Dermis microvascular lymphatic vessel endothelial cell (primary cell): ENCODE measurements at places on chromosomes 12 and 14. TPM values are rescaled to one million over a fixed set of nuclear protein-coding genes. Genes with fewer than 3 reads are reported as not detected.
A peak's percentile ranks its signal among the peaks of the same experiment; 100 is the strongest.

Gene SSPN
- 0.39 and 0.76 TPM in 2 replicates for total RNA-seq

Gene AQP2
- total RNA-seq, result not detected in 2 replicates

Gene TMEM63C
- total RNA-seq, result 0.13 and 0.77 TPM in 2 replicates

DNA sequence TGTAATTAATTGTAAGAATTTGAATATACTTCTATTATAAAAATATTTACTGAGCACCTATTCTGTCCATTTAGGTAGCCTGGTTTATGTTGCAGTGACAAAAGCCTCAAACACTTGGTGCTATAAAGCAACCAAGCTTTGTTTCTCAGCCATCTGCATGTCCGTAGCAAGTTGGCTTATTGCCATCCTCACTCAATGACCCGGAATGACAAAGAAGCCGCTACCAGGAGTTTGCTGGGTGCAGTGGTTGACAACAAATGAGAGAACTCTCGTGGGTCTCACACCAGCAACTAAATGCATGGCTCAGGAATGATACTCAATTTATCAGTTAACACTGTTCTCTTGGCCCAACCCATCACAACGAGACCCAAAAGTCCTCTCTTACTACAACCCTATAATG is 553.1 kb downstream of the DIO2 start:
- DNase-seq, result no peak

Gene IL31
- total RNA-seq, result not detected in 2 replicates

Gene IFT81
- 4.3 and 5.3 TPM in 2 replicates for total RNA-seq

DNA sequence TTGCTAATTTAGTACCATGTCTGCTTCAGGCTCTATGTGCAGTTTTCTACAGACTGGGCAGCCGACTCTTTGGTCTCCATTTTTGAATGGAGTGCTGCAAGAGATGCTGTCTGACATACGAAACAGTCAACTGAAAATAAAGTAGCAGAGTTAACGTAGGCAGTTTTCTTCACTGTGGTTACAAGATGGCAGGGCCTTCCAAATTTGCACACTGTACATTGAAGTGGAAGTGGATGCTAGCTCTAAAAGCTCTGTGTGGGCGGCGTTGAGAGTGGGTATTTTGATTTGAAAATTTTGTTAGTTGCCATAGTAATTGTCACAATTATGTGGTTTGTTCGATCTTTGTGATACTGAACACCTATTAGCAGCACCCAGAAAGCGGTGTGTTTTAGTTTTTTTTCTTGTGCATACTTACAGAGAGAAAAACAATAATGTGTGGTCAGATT is 154.9 kb upstream of the ATP2B1 start:
- no peak for DNase-seq

Gene RIPK3
- total RNA-seq, result 1.4 and 1.8 TPM in 2 replicates

DNA sequence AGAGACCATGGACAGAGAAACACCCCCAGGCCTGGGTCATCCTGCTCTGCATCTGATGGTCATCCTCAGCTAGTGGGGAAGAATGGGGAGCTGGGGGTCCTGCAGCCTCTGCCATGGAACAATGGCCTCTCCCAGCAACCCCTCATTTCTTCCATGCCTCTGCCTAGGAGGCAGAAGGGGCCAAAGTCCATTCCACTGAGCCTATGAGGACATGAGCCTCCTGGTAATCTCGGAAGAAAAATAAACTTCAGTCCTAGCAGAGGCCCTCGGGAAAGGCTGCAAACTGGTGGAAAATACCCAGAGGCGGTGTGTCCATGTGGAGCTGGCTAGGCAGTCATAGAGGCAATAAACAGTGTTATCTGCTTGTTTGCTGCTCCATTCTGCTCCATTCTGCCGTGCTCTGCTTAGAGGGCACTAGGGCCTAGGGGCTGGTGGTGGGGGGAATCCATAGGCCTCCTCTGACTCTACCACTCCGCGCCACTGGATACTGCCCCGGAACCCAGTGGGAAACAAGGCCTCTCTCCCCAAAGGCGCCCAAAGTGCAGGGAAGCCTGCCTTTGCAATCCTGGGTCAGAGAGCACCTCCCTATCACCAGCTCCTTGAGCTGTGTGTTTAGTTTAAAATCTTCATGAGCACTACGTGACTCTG is 4.5 kb downstream of the PGF start:
- DNase-seq, result no peak

DNA sequence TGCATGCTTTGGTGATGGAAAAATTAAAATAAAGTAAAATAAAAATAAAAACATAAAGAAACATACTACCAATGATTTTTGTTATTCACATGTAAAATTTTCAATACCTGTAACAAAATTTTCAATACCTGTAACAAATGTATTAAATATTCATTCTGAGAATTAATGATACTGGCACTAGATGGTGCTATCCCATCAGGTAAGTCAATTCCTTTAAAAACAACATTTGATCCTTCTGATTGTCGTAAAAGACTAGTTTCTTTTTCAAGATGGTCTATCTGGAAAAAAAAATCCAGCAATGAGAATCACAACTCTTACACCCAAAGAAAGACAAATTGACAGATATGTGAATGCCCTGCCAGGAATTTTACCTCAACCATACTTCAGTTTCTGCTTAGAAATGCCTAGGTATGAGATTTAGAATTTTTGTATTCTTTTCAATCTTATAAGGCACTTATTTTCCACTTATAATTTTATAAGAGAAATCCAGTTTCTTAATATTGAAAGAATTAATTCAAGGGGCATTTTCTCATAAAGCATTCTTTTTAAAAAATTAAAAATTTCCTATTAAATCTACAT is 30.7 kb downstream of the CEP290 start:
- peak; percentile 50 for DNase-seq

DNA sequence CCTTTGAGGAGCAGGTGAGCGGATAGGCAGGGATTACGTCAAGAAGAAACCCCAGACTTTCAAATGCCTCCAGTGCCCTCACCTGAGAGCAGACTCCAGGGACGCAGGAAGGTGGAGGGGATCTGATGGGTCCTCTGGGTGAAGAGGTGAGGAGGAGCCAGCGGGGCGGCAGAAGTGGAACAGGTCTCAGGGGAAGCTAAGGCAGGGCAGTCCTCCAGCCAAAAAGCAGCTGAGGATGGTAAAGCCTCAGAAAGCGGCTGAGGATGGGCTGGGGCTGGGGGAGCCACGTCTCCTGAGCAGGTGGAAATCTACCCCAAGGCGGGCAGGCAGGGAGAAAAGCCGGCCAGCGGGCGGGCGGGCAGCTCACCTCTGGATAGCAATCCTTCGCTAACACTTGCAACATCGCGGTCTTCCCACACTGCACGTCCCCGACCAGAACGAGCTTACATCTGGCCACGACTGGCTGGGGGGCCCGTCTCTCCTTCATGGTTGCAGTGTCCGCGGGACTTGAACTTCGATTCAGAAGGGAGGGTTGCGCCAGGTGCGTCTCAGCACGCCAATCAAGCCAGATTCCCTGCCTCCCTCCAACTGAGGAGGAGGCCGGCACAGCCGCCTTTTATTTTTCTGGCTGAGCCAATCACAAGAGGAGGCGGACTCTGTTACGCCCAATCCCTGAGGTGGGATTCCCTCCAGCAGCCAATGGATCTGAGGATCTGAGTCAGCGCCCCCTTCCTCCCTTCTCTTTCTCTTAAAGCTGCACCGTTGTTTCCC is at the start of gene RND1:
Gene RND1, minus strand, starts transcription at position 590 of the 771 bp plus-strand sequence. Its CDS starts 103 bp downstream, at position 487.
- peak; percentile 93 for DNase-seq

DNA sequence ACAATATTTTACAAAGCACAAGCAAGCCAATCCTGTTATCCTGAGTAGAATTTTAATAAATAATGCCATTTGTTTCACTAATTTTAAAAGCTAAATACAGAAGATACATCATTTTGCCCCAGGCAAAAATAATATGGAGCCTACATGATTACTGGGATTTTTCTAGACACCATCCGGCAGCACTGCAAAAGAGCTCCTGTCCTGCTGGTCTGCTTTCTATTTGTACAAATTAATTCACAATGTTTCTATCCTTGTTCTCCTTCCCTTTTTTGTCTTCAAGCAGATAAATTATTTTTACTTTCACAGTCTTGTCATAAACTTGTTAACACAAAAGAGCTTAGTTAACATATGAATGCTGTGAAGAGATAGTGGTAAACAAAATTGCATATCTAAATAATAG is 4.6 kb downstream of the SIX1 start:
- no peak for DNase-seq
